ENCODE measurements at places on chromosomes 16 and 17. TPM values are rescaled to one million over a fixed set of nuclear protein-coding genes. Genes with fewer than 3 reads are reported as not detected.

- H3K27ac ChIP-seq = no peak overlapping the region
- no peak overlapping the region for H3K4me3 ChIP-seq
- H3K4me1 ChIP-seq = no peaks in the 10 kb centered on the region
- H3K27me3 ChIP-seq = no peaks in the 10 kb centered on the region
- H3K36me3 ChIP-seq = no peaks in the 10 kb centered on the region
Observed at GRCh38 chr17:51087072-51087757, 33.5 kb downstream of the SPAG9 start.

MC1R gene
- 0.63 TPM for total RNA-seq

- no peak overlapping the region for H3K4me3 ChIP-seq
- no peaks in the 10 kb centered on the region for H3K36me3 ChIP-seq
- H3K27ac ChIP-seq = peak overlapping the region; percentile 69
- H3K27me3 ChIP-seq = no peaks in the 10 kb centered on the region
Observed at GRCh38 chr16:56244612-56245011, 53.3 kb downstream of the GNAO1 start.

DNA sequence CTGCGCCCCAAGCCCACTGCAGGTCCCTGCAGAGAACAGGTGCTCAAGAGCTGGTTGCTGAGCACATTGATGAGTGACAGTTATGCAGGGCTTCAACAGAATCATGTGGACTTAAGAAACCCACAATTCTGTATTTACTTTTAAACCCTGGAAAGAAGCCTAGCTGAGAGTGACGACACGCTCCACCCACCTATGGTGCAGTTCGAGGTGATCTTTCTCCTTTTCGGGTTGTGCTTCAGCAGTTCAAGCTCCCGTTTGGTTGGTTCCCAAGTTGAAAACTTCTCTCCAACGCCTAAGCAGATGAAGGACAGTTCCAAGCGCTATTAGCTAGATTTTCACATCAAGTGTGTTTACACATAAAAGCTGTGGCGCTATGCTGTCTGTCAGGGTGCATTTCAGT lies 23.9 kb downstream of the USP22 start:
- H3K4me1 ChIP-seq = peaks cover 32% of the 10 kb centered on the region
- no peak overlapping the region for H3K27ac ChIP-seq
- no peak for DNase-seq
- H3K27me3 ChIP-seq = no peaks in the 10 kb centered on the region
- peaks cover 88% of the 10 kb centered on the region for H3K36me3 ChIP-seq

DNA sequence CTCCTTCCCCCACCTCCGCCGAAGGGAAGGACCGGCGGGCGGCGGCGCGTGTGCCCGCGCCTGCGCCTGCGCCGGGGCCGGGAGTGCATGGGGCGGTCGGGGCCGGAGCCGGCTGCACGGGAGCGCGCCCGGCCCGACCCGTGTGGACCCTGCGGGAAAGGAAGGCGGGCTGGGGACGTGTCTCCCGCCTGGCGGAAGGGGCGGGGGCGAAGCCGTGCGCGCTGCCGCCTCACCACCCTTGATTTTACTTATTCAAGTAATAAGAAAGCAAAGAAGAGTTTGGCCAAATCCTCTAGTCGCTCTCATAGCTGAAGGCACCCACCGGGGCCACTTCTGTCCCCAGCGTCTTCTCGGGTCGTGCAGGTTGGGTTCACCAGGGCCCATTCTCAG lies 596 bp upstream of the PFN1 start:
- no peaks in the 10 kb centered on the region for H3K4me1 ChIP-seq
- H3K4me3 ChIP-seq = peak overlapping the region; percentile 89
- DNase-seq = peak; percentile 74
- no peaks in the 10 kb centered on the region for H3K27me3 ChIP-seq

- peaks cover 24% of the 10 kb centered on the region for H3K4me1 ChIP-seq
- H3K36me3 ChIP-seq = no peaks in the 10 kb centered on the region
- peak overlapping the region; percentile 25 for H3K27ac ChIP-seq
- H3K27me3 ChIP-seq = no peaks in the 10 kb centered on the region
- H3K4me3 ChIP-seq = peak overlapping the region; percentile 51
Observed at GRCh38 chr16:20675488-20676267, 21.8 kb downstream of the ACSM1 start.

DNA sequence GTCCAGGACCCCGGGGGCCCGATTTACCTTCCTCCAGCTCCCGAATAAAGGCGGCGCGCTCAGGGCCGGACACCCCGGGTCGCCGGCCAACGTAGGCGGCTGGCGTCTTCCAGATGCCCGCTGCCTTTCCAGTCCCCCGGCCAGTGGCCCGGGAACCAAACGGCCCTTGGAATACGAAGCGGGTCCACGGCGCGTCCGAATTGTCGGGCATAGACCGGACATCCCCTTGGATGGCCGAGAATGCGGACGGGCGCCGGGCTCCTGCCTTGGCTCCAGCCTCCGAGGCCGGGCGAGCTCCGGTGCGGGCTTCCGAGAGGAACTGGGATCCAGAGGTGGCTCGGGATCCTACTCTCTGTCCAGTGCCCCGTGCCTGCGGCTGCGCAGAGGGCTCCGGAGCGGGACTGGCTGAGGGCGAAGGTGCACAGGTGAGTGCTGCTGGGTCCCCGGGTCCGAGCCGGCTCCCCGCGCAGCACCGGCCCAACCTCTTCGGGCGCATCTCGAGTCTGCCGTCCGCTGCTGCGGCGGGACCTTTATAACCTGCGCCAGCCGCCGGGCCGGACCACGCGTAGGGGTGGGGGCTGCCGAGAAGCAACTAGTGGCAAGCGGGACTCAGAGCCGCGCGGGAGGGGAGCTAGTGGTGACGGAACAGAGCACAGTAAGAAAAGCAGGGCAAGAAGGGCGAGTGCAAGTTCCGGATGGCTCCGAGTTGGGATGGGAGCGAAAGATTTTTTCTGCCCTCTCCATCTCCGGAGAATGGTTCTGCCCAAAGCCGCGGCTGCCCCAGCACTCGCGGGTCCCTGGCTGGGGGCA lies at the start of gene HAP1:
TSS of gene HAP1 (minus strand) at position 505 of the 810 bp plus-strand sequence. CDS start at position 496, 9 bp downstream.
- H3K4me3 ChIP-seq = peak within 1 kb of the TSS; percentile 45
- DNase-seq = no peak
- no peak within 1 kb of the TSS for H3K27ac ChIP-seq
- peaks cover 23% of the 10 kb centered on the region for H3K4me1 ChIP-seq
- H3K27me3 ChIP-seq = peaks cover 9% of the 10 kb centered on the region
